AG08395 (cell line): ENCODE measurements at places on chromosomes 6 and 20.

GRCh38 chr20:15705975-15706374 lies 867.3 kb downstream of the KIF16B start:
- no peak for DNase-seq

- no peak for DNase-seq
Observed at GRCh38 chr6:56037601-56038000, 162.2 kb upstream of the BMP5 start.

GRCh38 chr20:4959592-4959991 lies 41.7 kb downstream of the SLC23A2 start:
- no peak for DNase-seq

- no peak for DNase-seq
Observed at GRCh38 chr6:41153992-41154625, at the start of gene TREML1. Gene TREML1, minus strand, starts transcription at chr6:41154347. Its CDS starts 59 bp downstream, at chr6:41154288.

DNA sequence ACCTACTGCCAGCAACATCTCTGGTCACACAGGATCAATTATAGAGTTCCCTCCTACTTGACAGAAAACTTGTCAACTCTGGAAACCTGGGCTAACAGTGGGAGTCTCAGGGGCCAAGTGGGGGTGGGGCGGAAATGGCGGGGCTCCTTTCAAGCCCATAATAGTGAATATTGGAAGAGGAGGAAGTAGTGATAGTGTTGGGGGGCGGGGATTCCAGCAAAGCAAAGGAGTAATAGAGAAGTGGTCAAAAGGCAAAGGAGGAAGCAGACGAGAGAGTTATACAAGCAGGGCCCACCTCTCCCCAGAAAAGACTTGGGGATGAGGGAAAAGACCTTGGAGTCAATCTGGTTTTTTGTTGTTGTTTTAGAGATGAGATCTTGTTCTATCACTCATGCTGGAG lies 2.1 kb downstream of the DEF6 start:
- no peak for DNase-seq

DNA sequence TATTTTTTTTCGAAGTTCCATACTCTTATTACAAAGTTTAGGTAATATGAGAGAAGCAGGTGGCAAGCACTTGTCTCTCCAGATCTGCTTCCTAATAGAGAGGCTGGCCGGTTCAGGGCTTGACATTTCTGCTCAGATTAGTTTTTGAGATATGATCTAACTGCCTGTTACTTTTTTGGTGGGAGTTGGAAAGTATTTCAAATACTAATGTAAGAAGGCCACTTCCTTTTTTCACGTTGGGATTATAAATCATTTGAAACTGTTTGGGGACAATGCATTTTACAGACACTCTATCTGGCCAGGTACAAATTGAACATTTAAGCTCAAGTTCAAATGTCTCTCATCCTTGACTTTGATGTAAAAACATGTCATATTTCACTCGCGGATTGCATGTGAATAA lies 222.1 kb upstream of the SULF2 start:
- DNase-seq = no peak

- no peak for DNase-seq
Observed at GRCh38 chr6:42281570-42281969, 63.9 kb upstream of the MRPS10 start.

DNA sequence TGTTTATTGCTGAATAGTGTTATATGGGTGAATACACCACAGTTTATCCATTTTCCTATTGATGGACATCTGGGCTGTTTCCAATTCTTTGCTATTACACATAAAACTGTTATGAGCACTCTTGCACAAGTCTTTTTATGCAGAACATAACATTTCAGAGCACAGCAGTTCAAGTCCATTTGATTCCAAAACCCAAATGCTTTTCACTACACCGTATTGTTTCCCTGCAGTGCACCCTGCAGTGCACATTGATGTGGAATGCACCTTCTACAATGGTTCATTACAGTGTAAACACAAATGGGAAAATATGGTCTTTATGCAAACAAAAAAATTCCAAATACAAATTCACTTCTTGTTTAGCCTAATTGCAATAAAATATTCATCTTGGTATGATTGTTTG lies 3.6 kb upstream of the SLC2A12 start:
- no peak for DNase-seq

DNA sequence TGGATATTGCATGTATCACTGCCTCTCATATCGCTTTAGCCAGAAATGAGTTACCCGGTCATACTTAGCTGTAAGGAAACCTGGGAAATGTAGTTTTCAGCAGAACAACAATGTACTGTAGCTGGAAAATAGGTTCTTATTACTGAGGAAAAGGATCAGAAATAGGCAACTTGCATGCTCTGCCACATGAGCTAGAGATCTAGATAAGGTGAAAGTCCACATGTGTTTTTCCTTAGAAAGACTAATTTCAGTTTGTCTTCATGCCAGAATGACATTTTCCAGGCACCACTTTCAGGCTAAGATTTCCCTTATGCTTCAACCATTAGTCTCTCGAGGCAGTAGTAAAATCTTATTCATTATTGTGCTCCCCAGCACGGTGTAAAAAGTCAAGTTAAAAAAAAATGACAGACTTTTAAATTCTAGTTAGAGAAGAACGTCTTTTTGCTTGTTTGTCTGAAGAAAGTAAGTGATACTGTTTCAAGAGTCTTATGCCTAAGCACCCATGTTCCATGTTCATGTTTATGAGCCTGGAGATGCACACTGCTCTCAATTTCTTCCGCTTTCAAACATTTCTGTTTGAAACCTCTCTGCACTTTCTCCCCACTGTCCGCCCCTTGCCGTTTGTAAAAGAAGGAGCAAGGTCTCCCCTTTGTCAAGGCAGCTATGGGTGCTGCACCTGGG lies 67.6 kb downstream of the ZNF831 start:
- no peak for DNase-seq

- peak; percentile 37 for DNase-seq
Observed at GRCh38 chr6:44002593-44003344, 124.5 kb downstream of the MRPL14 start.

DNA sequence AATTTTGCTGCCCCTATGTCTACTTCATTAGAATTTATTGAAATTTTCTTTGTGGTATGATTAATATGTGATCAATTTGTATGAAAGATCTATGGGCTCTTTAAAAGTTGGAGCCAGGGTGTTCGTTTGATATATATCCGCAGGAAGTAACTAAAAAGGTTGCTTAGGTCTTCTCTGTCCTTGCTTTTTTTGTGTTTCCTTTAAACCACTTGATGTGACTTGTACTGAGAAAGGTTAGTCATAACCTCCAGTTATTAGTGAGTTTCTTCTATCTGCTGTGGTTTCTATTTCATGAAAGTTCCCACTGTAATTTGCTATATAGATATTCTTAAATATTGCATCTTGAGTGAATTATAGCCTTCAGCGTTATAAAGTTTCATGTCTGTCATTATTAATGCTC lies 585.3 kb upstream of the ARID1B start:
- no peak for DNase-seq

DNA sequence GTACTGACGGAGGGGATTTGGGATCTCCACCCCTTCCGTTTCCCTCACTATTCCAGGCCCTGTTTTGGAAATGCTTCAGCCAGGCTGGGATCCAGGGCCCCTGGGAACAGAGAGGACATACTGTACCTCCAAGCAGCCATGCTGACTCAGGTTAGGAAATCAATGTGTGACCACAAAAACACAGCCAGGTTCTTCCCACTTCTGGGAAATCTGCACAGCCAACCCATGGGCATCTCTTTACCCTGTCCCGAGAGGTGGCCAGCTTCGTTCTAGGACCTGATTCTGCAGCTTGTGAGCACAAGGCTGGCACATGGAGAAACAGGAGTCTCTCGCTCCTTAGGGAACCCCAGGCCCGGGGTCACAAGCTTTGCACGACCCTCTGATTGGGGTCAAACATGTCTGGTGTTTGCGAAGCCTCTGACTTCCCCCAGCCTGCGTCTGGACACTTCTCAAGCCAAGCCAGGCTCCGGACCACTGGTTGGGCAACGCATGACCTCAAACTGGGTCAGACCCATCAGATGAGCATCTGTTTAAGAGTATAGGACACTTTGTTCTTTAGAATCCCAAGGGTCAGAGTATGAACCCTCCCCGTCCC lies 8.3 kb upstream of the TTPAL start:
- no peak for DNase-seq

DNA sequence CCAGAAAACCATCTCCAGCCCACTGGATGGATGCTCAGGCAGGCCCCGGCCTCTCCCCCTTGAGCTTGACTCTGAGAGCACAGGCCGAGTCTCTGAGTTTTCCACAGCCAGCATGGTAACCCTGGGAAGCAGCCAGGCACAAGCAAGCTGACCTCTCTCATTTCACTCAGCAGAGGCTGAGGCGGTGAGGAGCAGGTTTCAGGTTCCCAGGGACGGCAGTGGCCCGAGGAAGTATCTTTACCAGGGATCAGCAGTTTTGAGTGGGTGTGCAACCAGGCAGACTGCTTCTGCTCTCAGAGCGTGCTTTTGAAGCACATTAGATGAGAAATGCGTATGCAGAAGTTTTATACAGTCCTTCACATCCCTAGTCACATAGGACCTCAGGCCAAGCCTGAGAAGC lies 12.6 kb downstream of the HCK start:
- no peak for DNase-seq

DNA sequence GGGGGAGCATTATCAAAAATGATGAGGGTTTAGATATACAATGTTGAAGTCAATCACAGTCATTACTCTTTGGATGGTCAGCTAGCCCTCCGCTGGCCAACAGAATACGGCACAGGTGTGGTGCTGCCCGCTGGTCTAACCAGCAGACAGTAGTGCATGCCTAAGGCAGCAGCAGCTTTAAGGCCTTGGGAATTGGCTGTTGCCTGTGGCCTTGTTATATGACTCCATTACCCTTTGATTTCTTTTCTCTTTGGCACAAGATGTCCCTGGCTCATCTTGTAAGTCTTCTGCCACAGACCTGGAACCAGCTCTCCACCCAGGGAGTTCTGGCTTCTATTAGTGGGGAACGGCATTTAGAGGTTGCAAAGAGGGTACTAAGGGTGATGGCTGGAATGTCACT lies 110.2 kb downstream of the WDR27 start:
- DNase-seq = no peak

- DNase-seq = no peak
Observed at GRCh38 chr6:121521164-121521555, 85.7 kb downstream of the GJA1 start.

- peak; percentile 20 for DNase-seq
Observed at GRCh38 chr6:40723967-40724366, 136.8 kb upstream of the LRFN2 start.

DNA sequence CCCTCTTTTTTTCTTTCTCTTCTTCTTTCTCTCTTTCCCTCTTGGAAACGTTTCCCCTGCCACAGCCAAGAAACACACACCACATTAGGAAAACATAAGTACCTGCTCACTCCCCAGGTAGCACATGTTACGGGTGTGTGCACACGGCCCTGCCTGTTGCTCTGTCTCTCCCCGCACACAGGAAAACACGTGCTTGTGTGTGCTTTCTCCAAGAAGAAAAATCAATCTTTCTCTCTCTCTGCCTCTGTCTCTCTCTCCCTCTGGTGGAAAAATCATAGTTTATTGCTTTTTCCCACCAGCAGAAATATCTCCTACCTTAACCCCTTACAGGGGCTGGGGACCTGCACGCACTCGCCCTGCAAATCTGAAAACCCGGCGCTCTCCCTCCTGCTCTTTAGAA lies 102.3 kb downstream of the EDN3 start:
- no peak for DNase-seq

- no peak for DNase-seq
Observed at GRCh38 chr20:21623074-21623780, 82.2 kb upstream of the PAX1 start.

- DNase-seq = no peak
Observed at GRCh38 chr20:19907326-19908056, 109.7 kb upstream of the NAA20 start.

DNA sequence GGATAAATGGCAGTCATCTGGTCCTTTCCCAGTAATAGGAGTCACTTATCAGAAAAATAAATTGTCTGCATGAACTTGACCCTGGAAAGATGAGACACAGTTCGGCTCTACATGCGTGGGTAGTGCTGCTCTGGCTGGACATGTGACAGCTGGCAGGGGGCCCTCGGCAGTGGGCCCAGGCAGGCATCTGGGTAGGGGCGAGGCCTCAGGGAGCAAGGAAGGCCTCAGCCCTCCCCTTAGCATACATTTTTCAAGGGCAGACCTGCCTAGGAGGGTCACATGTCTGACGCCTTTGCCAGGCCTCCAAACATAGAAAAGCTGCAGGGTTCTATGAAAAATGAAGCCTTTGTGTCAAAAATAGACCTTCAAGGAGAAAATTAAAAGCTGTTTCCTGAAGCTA lies 12.8 kb upstream of the ILRUN start:
- DNase-seq = peak; percentile 15

DNA sequence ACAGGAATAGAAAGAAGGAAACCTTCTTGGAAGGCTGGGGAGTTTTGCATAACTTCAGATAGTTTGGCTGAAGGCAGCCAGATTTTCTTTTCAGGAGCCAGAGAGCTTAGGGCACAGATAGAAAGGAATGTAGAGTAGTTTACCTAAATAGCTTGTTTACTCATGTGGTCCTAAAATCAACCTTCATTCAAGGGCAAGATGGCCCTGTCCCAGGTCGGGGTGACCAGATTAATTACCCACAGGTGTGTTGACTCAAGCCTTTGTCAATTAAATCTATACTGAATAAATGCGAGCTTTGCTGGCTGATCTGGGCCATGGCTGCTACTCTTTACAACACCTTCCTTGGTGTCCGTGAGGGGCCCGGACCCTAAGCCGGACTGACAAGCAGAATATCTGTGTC lies 792.0 kb upstream of the MAN1A1 start:
- no peak for DNase-seq

GRCh38 chr20:60535211-60535610 lies 577.0 kb downstream of the CDH26 start:
- DNase-seq = no peak

DNA sequence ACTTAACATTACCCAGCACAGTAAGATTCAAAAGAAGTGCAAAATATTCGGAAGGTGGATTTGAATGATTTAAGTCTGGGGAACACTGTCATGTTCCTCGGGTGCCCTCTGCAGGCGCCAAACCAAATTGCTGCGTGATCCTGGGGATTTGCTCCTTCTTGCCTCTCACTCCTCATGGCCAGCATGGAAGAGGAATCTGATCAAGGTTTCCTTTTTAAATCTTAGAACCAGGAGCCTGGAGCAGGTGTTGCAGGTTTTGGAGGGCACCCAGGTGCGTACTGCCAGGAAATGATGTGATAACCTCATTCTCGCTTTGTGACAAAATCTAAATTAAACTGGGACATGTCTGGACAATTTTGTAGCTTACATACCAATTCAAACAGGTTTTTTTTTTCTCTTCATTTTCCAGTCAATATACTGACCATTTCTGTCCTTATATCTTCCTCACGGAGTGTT lies 8.1 kb upstream of the PFDN4 start:
- peak; percentile 74 for DNase-seq

DNA sequence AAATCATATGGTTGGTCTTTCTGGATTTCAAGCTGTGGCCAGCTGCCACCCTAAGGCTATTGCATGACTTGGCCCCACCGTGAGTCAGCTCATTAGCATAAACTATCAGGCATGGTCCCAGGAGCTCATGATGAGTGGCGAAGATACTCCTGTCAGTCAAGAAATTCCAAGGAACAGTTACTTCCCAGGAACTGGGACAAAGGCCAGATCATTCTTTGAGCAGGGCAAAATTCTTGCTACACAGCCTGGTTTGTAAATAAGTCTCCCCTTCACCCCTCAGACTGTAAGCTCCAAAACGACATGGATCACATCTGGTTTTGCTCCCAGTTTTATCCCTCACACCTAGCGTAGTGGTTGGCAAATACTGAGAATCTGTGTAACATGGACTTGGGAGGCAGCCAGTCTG lies 33.0 kb upstream of the KIAA1586 start:
- DNase-seq = peak; percentile 81
